ENCODE measurements at places on chromosomes 3 and 15.

- H3K27ac ChIP-seq: no peak overlapping the region
- H3K36me3 ChIP-seq: no peaks in the 10 kb centered on the region
- no peaks in the 10 kb centered on the region for H3K4me1 ChIP-seq
- no peak for DNase-seq
- no peak overlapping the region for H3K4me3 ChIP-seq
These were observed 109.1 kb downstream of the PPP2R3A start for GRCh38 chr3:136074546-136075170.

DNA sequence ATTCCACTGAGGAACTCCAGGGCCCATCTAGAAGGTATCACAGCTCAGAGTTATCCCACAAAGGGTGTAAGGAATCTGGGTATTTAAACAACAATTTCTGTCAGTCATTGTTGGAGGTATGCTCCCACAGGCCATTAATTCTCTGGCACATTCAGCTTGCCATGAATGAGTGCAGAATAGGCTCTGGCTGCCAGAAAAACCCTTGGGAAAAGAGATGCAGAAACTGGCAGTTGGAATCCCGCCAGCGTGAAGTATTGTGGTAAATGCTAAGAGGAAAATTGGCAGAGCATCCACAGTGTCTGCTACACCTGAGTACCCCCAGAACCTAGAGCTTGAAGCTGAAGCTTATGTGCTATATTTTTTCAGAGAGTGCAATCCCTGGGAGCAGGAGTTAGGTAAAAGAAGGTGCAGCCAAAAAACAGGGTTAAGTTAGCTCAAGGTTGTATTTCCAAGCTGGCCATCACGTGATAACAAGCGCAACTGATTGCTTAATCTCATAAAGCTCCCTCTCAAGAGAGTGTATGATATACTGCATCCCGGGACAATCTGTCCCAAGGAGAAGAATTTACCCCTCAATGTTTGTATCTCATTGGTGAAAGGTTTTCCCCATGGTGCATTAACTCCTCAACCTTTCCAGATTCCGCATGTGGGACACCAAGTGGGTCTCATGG is 94.2 kb upstream of the ACP3 start:
- no peaks in the 10 kb centered on the region for H3K27me3 ChIP-seq
- no peak for DNase-seq
- no peaks in the 10 kb centered on the region for H3K4me1 ChIP-seq
- no peaks in the 10 kb centered on the region for H3K36me3 ChIP-seq
- H3K4me3 ChIP-seq: no peak overlapping the region

DNA sequence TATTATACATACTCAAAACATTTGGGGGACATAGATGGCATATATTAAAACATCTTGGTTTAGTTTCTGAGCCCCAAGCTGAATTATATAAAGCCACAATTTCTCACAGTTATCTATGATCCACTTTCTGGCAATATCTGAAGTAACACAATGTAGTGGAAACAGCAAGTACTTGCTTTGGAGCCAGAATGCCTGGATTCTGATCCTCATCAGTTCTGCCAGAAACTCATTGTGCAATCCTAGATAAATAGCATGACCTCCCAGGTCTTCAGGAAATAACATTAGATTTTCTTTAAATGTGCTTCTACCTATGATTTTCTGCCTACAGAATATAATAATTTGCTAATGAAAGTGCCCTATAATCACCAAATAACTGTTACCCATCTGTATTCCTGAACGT is 544.9 kb downstream of the NAALADL2 start:
- H3K27me3 ChIP-seq: no peaks in the 10 kb centered on the region
- H3K27ac ChIP-seq: no peak overlapping the region
- H3K4me3 ChIP-seq: no peak overlapping the region
- no peaks in the 10 kb centered on the region for H3K4me1 ChIP-seq
- no peaks in the 10 kb centered on the region for H3K36me3 ChIP-seq

GRCh38 chr3:126149960-126150515 is 30.3 kb downstream of the ALDH1L1 start:
- no peaks in the 10 kb centered on the region for H3K4me1 ChIP-seq
- no peak overlapping the region for H3K4me3 ChIP-seq
- H3K27ac ChIP-seq: no peak overlapping the region
- DNase-seq: no peak
- no peaks in the 10 kb centered on the region for H3K36me3 ChIP-seq

- H3K4me1 ChIP-seq: no peaks in the 10 kb centered on the region
- no peaks in the 10 kb centered on the region for H3K36me3 ChIP-seq
- H3K27me3 ChIP-seq: no peaks in the 10 kb centered on the region
- H3K4me3 ChIP-seq: no peak overlapping the region
- no peak for DNase-seq
- no peak overlapping the region for H3K27ac ChIP-seq
These were observed 115.8 kb downstream of the PLCH1 start for GRCh38 chr3:155629056-155629455.
